Activated naive CD4-positive, alpha-beta T cell treated with anti-CD3 and anti-CD28 coated beads, Interleukin-2, amount 10 ng/mL, durations not matched to agents 7 days and 5 days (primary cell): ENCODE measurements at places on chromosomes 4 and X.

- DNase-seq, result no peak
These were observed 7.0 kb upstream of the ADGRA3 start for GRCh38 chr4:22522706-22523501.

GRCh38 chrX:30941898-30942297 lies 52.8 kb upstream of the TAB3 start:
- DNase-seq, result no peak

DNA sequence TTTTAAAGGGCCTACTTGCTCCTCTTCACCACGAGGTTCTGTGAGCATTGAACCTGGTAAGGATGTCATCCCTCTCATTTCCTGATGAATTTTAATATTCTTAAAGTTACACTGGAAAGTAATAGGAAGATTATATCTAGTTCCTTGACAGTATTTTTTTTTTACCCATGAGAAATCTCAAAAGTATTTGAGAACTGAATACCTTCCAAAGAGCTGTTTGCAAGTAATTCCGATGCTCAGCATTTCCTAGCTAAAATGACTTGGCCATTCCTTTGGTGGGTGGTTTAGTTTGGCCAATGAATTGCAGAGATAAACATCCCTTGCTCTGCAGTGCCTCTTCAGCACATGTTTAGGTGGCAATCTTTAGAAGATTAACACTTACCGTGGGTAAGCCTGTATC lies 110.2 kb upstream of the WDR1 start:
- no peak for DNase-seq

GRCh38 chr4:61293707-61294400 lies 93.7 kb downstream of the ADGRL3 start:
- no peak for DNase-seq

DNA sequence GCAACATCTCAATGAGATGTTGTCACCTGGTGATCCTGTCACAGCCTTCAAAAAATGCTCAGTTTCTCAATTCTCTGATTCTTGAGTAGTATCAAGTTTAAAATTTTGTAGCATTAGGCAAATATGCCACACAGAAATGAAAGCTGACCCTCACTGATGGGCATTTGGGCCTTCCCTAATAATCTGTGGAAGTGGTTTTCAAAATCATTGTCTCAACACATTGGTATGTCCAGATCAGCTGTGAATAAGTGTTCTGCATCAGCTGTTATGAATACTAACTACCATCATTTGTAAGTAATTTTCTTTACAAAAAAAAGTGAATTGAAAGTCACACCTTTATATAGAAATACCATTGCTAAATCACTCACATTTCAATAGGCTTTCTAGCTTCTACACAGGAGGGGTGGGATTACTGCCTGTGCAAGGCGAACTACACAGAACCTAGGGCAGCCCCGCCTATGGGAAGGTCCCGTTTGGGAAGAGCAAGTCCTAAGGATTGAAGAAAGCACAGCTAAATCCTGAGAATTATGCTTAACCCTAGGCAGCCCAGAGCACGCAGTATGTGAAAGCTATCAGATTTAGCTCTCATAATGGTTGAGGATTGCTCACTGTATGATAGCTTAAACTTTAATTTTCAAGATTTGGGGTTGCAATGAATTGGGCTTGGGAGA lies 73.4 kb downstream of the GPC3 start:
- DNase-seq, result no peak

DNA sequence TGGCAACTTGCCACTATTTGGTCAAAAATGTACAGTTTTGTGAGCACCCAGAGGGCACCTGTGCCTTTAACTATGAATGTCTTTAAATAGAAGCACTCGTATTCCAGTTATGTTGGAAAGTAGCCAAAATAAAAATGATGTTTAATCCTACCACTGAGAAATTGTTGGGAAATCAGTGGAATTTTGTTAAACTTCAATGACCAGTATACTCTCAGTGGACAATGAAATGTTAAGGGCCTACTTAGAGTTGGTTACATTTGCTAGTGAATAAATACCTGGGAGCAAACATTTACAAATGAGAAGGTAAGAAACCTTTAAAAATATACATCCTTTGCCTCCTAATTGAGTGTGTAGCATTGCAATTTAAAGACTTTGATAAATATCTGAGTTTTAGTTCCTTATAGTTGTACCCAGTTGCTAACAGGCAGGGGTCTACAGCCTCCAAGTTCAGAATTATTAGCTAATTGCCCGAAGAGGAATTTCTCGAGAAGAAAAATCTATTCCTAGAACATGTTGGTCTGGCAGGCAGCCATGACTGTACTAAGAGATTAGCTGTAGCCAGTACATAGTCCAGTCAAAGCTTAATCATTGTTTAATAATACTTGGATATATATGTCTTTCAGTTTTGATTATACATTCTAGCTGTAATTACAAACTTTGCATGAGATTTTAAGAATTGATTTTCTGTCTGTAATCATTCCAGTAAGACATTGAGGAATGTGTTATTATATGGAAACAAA lies 93.2 kb downstream of the IL1RAPL2 start:
- no peak for DNase-seq

DNA sequence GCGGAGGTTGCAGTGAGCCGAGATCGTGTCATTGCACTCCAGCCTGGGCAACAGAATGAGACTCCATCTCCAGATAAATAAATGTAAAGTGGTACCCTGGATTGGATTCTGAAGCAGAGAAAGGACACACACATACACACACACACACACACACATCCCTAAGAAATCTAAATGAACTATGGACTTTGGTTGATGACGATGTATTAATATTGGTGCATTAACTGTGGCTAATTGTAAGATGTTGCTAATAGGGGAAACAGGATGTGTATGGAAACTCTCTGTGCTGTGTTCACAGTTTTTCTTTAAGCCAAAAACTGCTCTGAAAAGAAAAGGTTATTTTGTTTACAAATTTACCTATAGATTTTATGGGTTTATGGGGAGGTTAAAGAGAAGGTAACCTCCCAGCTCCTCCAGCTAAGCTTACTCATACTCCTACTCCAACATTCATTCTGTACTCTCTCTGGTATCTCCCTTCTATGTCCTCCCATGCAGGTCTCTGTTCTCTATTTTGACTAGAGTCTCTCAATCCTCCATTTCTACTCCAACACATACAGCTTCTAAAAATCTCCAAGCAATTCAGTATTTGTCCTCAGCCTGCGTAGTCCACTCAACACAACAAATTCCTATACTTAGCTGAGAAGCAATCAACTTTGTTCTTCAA lies 46.5 kb upstream of the RELL1 start:
- no peak for DNase-seq

GRCh38 chr4:36026348-36026880 lies 217.9 kb downstream of the ARAP2 start:
- DNase-seq, result no peak

- DNase-seq, result no peak
These were observed 286.3 kb downstream of the SPRY1 start for GRCh38 chr4:123682931-123683330.

GRCh38 chr4:92968556-92968955 lies 664.8 kb downstream of the GRID2 start:
- DNase-seq, result no peak

- DNase-seq, result no peak
These were observed 92.7 kb downstream of the TBL1X start for GRCh38 chrX:9557521-9557920.

DNA sequence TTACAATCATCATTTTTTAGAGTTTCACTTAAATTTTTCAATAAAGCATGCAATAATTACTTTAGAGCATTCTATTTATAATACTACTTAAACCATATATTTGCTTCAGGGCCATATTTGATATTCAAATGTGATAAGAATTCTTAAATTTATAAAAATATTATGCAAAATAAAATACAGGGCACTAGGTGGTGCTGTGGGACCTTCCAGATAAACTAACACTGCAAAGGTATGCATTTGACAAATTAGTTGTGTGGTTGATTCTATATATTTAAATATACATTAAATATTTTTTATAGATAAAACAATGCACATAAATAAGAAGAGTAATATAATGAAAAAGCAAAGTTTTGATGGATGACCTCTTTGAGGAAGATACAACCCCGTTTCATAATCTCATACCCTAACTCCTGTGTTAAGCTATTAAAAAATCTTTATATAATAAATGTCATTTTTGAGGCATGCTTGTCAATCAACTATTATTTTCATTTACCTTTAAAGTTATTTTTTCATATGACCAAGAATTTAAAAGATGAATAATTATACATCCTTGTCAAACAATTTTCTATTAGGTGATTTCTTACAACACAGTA lies 128.4 kb downstream of the REELD1 start:
- peak; percentile 39 for DNase-seq

- DNase-seq, result no peak
These were observed 22.3 kb upstream of the MAOA start for GRCh38 chrX:43633757-43634156.

GRCh38 chr4:9916937-9917336 lies 104.4 kb downstream of the SLC2A9 start:
- DNase-seq, result no peak

DNA sequence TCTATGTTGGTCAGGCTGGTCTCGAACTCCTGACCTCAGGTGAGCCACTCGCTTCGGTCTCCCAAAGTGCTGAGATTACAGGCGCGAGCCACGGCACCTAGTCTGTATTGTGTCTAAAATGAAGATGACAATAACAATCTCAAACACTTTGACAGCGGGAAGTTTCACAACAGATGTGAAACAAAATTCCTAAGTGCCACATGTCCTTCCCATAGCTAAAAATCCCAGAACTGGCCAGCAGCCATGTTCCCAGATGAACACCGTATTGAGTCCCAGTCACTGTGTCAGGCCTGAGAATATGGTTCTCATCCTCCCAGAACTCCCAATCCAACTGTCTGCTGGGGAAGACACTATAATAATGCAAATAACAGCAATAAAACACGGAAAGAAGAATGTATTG lies 16.4 kb upstream of the KLHL8 start:
- no peak for DNase-seq

DNA sequence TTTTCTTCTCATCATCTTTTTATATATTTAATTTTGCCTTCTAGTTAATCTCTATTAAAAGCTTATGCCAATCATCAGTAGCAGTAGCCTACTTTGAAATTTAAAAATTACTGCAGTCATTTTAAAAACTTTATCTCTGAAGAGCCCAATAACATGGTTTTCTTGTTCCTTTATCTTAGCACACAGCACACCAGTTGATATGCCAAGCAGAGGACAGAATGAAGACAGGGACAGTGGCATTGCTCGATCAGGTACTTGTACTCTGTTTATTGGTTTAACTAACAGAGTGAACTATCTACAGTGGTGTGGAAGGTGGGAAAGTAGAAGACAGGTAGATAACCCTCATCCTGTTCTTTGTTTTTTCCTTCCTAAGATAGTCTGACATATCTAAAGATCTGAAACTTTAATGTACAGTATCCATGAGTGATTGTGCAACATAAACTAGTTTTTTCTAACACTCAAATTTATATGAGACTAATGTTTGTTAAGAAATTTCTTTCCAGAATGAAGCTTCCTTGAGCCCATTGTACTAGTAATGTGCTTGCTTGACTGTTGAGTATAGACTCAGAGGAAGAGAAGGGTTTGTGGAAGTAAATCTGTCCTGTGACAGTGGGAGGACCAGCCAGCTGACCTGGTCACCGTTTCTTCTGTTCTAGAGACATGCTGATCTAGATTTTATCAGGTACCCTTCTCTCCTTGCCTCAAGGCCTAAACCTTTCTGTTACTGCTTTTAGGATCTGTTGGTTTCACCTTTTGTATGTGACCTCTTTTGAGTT lies 66.6 kb downstream of the FNIP2 start:
- DNase-seq, result no peak

DNA sequence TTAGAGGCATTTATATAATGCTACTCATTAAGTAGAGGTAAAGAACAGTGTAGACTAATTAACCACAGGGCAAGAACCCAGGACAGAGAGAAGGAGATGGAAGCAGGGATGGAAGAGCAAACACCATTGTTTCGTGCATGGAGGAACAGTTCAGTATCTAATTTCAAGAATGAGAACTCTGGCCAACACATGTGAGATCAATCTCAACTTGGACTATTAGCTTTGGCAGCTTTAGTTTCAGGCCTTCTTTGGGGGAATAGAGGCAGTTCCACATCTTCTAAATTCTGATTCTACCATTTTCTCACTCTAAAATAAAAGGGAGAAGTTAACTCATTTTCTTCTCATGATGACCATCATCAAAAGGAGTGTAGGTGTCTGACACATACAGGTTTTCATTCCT lies 207.0 kb downstream of the LDB2 start:
- no peak for DNase-seq

GRCh38 chr4:69832326-69833030 lies 27.5 kb downstream of the SULT1E1 start:
- DNase-seq, result no peak

GRCh38 chr4:54764476-54764875 lies 106.7 kb downstream of the KIT start:
- DNase-seq, result no peak

GRCh38 chr4:176660561-176660960 lies 132.2 kb downstream of the VEGFC start:
- no peak for DNase-seq

- no peak for DNase-seq
These were observed 94.6 kb upstream of the CASK start for GRCh38 chrX:42017971-42018370.

DNA sequence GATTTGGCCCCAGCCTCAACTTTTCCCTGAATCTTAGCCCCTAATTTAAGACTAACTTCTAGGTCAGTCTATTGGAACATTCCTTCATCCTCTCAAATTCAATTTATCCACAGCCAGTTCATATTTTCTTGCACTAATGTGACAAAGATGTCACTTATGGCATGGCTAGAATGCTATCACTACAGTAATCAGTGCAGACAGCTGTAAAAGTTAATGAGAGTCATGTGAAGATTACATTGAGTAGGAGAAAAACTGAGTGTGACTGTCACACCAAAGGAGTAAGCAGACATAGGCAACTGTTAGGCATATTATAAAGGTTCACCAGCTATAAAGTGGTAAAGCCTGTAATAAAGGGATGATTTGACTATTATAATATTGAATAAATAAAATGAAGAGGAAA lies 42.6 kb downstream of the GABRG1 start:
- DNase-seq, result no peak

GRCh38 chr4:55618546-55619143 lies 17.5 kb downstream of the NMU start:
- no peak for DNase-seq

GRCh38 chr4:96315815-96316214 lies 475.9 kb downstream of the PDHA2 start:
- no peak for DNase-seq
